ENCODE measurements at places on chromosomes 1 and 21.

- DNase-seq, result no peak
Measured at GRCh38 chr1:235607284-235607683, 42.3 kb downstream of the GNG4 start.

DNA sequence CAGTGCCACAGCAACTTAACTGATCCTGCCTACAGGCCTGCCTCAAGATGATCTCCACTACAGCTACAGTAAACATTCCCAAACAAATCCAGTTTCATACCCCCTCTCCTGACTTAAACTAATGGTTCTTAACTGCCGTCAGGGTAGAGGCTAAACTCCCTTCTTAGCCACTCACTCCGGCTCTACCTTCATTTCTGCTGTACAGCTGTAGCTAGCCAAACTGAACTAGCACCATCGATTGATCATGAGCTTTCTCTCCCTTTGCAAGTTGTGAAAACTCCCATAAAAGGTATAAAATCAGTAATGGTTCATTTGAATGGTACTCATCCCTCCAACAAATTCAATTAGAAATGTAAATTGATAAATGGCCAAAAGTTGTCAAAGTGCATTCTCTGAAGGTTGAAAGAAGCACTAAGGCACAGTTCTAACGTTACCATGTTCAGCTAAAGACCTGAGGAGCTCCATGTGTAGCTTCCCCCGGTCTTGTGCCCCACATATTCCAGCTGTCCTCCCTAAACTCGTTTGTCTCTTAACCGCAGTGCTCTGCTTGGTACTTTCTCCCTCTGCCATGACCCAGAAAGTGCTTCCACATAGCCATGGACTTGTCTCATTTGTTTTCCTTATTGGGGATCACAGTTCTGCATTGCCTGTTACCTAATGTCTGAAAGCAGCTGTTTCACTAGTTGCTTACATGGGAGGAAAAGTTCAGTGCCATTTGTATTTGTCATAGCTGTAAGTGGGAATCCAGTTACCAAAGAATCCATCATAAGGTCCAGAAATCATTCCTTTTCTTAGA is 49.8 kb downstream of the DHX9 start:
- no peak for DNase-seq

GRCh38 chr1:15080328-15081007 is 73.1 kb upstream of the TMEM51 start:
- no peak for DNase-seq

DNA sequence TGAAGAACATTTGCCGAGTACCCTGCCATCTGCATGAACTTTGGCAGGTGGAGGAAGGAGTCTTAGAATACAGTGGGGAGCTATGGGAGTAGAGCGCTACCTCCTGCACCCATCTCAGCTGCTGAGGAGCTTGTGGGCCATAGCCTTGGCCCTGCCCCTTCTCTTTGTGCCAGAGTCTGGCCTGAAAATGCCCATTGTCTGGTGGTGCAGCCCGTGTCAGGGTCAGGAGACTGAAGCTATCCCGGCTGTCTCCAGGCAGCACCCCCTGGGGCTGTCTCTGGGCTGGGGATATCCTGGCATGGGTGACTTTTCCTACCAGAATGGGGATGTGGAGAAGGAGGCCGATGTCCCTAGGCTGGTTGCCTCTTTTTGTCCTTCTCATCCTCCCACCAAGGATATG is 7.3 kb downstream of the IPO13 start:
- DNase-seq, result no peak

DNA sequence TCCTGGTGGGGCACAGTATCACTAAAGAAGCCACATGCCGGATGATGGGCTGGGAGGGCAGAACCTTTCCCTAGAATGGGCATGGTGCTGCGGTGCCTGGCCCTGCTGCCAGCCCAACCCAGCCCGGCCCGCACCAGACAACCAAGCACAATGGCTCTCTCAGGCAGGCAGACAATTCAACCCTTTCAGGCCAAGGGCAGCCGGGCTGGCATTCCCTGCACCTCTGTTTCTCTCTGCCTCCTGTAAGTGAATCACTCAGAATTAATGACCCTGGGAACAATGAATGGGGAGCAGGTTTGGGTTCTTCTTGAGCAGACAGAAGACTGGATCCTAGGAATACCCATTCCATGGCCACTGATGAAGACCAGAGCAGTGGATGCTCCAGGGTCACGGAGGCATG is 41.0 kb upstream of the IFFO2 start:
- DNase-seq, result no peak

- DNase-seq, result no peak
Measured at GRCh38 chr1:13823126-13823880, 123.3 kb downstream of the PRDM2 start.

GRCh38 chr21:38495696-38496095 is 2.6 kb downstream of the ERG start:
- DNase-seq, result no peak

GRCh38 chr1:224996266-224996665 is 66.8 kb downstream of the DNAH14 start:
- DNase-seq, result no peak

DNA sequence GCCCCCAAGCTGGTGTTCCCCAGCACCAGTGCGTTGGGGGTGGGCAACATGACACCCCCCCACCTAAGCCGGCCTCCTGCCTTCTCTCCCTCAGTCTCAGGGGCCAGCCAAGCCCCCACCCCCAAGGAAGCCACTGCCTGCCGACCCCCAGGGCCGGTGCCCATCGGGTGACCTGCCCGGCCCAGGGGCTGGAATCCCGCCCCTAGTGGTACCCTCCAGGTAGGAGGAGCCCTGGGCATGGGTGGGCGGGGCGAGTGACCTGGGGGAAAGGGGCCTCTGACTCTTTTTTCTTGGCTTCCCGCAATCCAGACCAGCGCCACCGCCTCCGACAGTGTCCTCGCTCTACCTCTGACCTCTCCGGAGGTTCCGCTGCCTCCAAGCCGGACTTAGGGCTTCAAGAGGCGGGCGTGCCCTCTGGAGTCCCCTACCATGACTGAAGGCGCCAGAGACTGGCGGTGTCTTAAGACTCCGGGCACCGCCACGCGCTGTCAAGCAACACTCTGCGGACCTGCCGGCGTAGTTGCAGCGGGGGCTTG is 1.3 kb upstream of the EFNA4 start:
- DNase-seq, result no peak

Measured in HEK293T (cell line).